Muscle of arm (tissue), 14 donors: ENCODE measurements at places on chromosomes 6 and 20.

DNA sequence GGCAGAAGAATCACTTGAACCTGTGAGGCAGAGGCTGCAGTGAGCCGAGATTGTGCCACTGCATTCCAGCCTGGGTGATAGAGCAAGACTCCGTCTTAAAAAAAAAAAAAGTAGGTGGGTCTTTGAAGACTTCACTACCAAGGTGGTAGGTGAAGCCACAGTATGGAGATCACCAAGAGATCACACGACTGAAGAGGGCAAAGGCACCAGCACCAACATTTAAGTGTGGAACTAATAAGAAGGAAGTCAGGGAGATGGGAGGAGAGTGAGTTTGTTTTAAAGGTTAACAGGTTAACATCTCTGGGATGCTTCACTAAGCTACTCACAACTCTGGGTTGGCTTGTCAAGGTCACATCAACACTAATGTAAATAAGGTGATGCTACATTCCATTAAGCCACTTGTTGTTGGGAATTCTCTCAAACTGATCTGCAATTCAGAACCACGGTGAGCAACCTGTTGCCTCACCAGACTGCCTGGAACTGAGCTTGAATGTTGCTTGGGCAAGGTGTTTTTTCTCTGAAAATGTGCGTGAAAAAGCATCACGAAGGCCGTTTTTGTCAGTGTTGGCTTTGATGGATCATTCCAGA is 48.7 kb downstream of the KCTD20 start:
- no peak for DNase-seq

DNA sequence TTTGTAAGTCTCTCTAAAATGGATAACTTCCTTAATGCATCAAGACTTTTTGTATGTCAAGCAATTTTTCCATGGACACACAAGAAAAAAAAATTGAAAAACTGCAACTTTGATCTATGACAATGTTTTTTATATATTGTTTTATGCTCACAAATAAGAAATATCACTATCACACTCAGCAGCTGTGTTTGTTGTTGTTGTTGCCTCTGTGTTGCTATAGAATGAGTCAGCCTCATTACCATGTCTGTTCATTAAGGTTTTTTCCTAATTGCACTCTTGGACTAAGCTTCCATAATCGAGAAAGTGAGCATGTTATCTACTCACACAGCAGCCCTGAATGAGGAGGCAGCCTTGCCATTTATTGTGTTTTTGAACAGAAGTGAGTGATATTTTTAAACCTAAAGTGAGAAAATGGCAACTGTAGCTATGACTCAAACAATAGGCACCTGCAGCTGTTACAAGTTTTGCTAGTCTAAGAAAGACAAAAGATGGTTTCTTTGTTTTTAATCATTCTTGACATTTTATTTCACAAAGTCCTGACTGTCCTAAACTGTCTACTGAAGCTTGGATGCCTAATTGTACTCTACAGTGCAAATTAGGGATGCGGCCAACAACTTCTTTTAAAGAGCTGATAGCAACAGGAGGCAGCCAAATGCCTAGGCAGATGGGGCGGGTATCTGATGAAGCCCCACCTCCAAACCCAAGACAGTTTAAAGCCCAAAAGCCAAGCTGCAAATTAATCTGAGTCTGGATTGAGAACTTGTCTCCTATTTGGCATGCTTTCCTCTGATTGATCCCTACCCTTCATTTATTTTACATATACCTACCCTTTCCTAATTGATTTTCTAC is 77.9 kb upstream of the DOK5 start:
- DNase-seq, result no peak

DNA sequence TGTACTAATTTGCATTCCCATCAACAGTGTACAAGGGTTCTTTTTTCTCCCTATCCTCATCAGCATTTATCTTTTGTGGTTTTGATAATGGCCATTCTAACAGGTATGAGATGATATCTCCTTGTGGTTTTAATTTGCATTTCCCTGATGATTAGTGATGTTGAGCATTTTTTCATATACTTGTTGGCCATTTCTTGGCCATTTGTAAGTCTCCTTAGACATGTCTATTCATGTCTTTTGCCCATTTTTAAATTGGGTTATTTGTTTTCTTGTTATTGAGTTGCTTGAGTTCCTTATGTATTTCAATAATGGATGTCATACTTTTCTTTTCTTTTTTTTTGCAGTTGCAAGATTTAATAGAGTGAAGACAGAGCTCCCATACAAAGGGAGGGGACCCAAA is 17.8 kb downstream of the FOXQ1 start:
- no peak for DNase-seq

GRCh38 chr20:59579404-59580145 is 24.8 kb upstream of the PHACTR3 start:
- DNase-seq, result no peak

GRCh38 chr6:160457823-160458222 is 109.6 kb downstream of the SLC22A3 start:
- no peak for DNase-seq
